ENCODE measurements at places on chromosomes 16 and 17.

GRCh38 chr17:7113273-7114071 is 1.1 kb downstream of the ASGR2 start:
- DNase-seq = no peak

GRCh38 chr16:11329071-11329491 is 16.2 kb upstream of the RMI2 start:
- DNase-seq = no peak

GRCh38 chr17:20074489-20074888 is 65.3 kb downstream of the SPECC1 start:
- no peak for DNase-seq

GRCh38 chr17:42673266-42673884 is 3.4 kb downstream of the PLEKHH3 start:
- DNase-seq = no peak

- no peak for DNase-seq
Measured at GRCh38 chr17:77877036-77877435, 81.5 kb upstream of the TNRC6C start.

DNA sequence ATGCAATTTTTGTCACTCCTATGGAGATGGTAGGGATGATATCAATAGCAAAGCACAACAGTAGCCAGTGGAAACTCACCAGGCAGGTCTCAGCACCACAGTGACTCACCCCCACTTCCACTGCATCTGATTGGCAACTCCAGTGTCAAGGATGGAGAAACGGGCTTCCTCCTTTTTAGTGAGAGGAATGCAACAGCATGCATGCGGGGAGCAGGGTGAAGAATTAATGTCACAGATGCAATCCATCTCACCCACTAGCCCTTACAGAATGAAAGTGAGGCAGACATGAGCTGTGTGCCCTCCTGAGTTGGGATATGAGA is 467.0 kb upstream of the C16orf82 start:
- DNase-seq = no peak

GRCh38 chr16:1026057-1026783 is 44.6 kb downstream of the SOX8 start:
- DNase-seq = no peak

DNA sequence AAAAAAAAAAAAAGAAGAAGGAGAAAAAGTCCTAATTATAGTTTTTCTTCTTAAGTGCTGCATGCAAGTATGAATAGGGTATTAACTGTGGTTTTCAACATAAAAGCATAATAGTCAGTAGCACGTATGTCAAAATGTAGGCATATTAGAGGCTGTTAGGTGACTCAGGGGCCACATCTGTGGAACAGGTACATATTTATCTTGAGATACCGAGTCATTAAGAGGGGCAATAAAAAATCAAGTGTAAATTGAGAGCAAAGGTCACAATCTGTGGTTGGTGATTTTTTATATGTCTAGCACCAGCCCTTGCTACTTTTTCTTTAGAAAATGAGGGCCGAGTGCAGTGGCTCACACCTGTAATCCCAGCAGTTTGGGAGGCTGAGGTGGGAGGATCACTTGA is 1113.8 kb upstream of the RBFOX1 start:
- no peak for DNase-seq

All from fibroblast of skin of left biceps (primary cell).